ENCODE measurements at places on chromosomes 7 and 10.

- no peak for DNase-seq
Observed at GRCh38 chr10:121680879-121681655, 82.8 kb upstream of the FGFR2 start.

DNA sequence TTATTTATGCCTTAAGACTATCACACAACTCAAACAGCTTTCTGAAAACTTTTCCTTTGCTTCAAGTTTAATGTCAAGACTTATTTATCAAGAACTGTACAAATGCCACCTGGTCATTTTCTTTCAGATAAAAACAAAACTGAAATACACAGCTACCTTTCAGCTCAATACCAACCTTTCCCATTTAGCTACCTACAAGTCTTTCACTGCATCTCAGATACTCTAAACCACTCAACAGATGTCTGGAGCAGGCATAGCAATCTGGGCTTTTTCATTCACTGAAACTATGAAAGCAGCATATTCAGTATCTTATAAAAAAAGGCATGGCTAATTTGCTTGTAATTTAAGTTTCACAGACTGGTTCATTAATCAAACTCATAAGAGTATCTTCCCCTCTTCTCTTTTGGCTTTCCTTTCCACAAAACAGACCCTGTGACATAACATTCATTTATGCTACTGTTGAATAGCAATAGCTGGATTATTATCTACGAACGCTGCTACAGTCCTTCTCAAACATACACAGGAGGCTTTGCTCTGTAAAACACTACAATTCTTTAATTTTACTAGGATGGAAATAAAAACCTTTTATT lies 8.2 kb downstream of the TRA2A start:
- DNase-seq: no peak

- no peak for DNase-seq
Observed at GRCh38 chr7:101559586-101559985, 69.5 kb downstream of the MYL10 start.

DNA sequence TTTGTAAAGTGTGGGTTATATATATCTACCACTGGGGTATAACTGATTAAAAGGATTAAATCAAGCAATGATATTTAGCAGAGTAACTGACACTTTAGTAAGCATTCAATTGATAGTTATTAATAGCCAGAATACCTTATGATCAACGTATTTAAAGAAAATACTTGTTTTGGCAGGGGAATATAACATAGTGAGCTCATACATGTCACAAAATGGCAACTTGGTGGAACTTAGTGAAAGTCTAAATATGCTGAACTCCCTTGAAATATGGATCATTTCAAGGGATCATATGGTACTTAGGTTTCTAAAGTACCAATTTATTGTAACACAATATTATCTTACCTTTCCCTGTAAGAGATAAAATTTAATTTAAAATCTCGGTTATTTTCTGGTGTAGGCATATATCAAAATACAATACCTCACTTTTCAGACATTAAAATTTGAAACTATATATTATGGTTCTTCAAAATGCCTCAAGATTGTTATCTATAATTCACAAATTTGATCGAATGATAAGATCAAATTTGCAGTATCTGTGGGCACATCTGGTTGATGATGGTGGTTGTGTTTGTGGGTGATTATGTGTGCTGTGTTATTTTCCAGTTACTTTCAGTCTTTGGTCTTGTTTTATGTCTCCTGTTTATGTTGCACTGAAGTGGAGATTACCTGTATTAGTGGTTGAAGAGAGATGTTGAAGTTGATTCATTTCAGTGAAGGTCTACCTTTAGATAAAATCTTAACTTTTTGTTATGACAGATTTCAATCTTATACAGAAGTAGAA lies 5.2 kb downstream of the ARL4A start:
- no peak for DNase-seq

- DNase-seq: no peak
Observed at GRCh38 chr10:117752103-117752502, 209.6 kb downstream of the EMX2 start.

DNA sequence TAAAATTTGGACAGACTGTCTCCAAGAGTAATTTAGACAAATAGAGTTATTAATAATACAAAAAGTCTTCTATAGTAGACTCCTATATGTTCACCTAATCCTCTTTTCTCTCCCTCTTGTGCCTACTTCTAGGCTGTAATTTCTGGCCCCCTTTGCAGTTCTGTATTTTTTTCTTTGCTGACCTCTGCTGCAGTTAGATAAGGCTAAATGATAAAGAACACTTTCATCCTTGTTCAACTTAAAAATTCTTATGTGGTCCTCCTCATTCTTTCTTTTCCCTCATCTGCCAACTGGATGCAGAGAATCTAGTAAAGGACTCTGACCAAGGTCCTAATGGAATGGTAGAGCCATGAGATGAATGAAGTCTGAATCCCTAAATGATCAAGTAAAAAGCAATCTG lies 20.1 kb downstream of the GLCCI1 start:
- DNase-seq: no peak

DNA sequence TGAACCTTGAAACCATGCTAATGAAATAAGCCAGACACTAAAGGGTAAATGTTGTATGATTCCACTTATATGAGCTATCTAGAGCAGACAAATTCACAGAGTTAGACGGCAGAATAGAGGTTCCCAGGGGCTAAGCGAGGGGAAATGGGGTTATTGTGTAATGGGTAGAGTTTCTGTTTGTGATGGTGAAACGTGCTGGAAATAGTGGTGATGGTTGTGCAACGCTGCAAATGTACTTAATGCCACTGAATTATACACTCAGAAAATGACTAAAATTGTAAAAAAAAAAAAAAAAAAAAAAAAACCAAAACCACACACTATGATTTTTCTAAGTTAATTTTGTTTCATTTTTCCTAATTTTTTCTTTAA lies 30.0 kb downstream of the SFXN4 start:
- no peak for DNase-seq

GRCh38 chr10:97011397-97011796 lies 174.4 kb downstream of the SLIT1 start:
- no peak for DNase-seq

- DNase-seq: peak; percentile 42
Observed at GRCh38 chr10:116688241-116688711, 54.1 kb downstream of the HSPA12A start.

DNA sequence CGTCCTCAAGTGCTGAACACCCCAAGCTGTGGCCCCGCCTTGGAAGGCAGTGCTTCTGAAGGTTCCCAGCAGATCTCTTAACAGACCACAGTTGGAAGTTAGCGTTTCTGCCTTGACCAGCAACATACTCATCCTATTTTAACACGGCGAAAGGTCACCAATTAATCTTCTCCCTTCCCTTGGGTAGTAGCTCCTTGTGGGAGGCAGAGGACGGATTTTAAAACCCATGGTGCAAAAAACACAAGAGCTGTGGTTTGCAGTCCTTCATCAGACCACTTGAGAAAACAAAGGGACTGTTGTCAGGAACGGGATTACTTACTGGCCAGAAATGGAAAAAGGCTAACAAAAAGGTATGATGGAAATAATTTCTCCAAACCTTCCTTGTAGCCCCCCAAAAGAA lies 87.3 kb downstream of the BEND7 start:
- DNase-seq: no peak
